OCI-LY7 (cell line): ENCODE measurements at places on chromosomes 2 and 18. TPM values are rescaled to one million over a fixed set of nuclear protein-coding genes. Genes with fewer than 3 reads are reported as not detected.

GKN2 gene
- not detected in 2 replicates for total RNA-seq

IL36A gene
- total RNA-seq = not detected in 2 replicates

ASB18 gene
- not detected in 2 replicates for total RNA-seq

ATP6V1B1 gene
- not detected in 2 replicates for total RNA-seq

NEU2 gene
- not detected in 2 replicates for total RNA-seq

RAMP1 gene
- total RNA-seq = 0.42 TPM in 1 of 2 replicates, not detected in the other

ABCG8 gene
- not detected in 2 replicates for total RNA-seq

PSMA8 gene
- total RNA-seq = 0.19 and 0.37 TPM in 2 replicates

ZSWIM2 gene
- total RNA-seq = not detected in 2 replicates

KCNG3 gene
- total RNA-seq = 0.08 and 0.17 TPM in 2 replicates

SFT2D3 gene
- 7.6 and 9.4 TPM in 2 replicates for total RNA-seq

SLC5A7 gene
- total RNA-seq = not detected in 2 replicates

SPAST gene
- total RNA-seq = 30.0 and 33.6 TPM in 2 replicates

USP14 gene
- 86.9 and 88.3 TPM in 2 replicates for total RNA-seq

HOXD1 gene
- not detected in 2 replicates for total RNA-seq

EGR4 gene
- not detected in 2 replicates for total RNA-seq
